ENCODE measurements at places on chromosomes 5 and 9. TPM values are rescaled to one million over a fixed set of nuclear protein-coding genes. Genes with fewer than 3 reads are reported as not detected.
A peak's percentile ranks its signal among the peaks of the same experiment; 100 is the strongest.

GRCh38 chr9:35771943-35772342 lies 17.9 kb upstream of the MSMP start:
- no peak for DNase-seq

DNA sequence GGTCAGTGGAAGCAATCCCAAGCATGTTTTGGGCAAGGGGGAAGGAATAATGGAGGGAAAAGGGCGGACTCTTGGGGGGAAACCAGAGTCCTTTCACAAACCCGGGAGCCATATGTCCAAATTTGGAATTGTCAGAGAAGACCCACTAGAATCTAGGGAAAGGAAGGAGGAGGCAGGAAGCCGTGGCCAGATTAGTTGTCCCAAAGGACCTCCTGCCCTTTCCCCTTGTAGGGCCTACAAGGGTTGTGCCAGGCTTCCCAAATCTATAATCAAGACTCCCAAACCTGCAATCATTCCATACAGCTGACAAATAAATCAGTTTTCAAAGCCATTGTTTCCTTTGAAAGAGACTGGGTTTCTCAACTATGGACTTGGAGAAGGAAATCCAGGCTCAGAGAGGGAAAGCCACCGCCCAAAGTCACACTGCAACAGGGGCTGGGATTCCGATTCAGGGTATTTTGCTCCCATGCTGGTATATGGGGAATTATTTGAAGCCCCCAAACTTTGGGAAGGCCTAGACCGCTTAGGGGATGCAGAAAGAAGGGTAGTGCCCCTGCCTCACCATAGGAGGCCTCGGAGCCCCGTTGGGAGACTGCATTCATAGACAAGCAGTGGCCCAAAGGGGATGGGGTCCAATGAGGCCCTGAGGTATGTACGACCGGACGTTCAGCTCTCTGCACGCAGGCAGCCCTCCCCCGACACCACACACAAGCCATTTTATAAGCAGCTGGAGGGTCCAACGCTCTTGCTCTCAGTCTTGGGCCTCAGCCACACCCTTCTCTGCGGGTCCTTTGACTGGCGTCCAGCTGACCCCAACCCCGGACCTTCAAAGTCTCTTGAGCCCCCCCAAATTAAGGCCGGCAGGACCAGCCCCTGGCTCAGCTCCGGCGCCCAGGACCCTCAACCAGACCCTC lies 815 bp downstream of the ANXA6 start:
- peak; percentile 23 for DNase-seq

DNA sequence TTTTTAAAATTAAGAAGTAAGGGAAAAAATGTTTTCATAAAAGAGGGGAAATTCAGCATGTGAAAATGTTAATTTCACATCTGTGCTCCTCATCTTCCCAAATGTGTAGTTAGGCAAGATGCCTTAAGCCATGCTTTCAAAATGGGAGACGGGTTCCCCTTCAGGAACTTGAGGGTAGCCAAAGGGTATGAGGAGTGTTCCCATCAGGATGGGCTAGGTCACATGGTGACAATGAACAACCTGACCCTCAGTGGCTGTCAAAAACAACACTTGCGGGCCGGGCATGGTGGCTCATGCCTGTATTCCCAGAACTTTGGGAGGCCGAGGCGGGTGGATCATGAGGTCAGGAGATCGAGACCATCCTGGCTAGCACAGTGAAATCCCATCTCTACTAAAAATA lies 178.0 kb downstream of the ACTL7B start:
- no peak for DNase-seq

GRCh38 chr5:2492476-2492875 lies 259.0 kb downstream of the IRX2 start:
- DNase-seq = no peak

DNA sequence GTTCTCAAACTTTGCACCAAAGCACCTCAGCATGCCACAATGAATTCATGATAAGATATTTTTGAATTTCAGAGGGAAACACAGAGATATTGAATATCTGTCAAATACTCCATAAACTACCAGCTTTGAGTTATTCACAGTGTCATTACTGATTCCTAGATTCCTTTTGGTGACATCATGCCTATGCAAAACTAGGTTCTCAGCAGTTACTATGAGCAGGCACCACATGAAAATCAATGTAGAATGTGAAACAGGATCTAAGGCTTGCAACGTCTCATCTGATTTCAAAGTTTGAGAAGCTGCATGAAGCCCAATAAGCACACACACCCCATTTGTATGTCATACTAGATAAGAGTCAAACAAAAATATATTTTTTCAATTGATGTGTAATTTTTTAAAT lies 426.5 kb downstream of the NR2F1-AS1 start:
- DNase-seq = no peak

- DNase-seq = no peak
These were observed 120.5 kb downstream of the TUSC1 start for GRCh38 chr9:25557645-25558300.

DNA sequence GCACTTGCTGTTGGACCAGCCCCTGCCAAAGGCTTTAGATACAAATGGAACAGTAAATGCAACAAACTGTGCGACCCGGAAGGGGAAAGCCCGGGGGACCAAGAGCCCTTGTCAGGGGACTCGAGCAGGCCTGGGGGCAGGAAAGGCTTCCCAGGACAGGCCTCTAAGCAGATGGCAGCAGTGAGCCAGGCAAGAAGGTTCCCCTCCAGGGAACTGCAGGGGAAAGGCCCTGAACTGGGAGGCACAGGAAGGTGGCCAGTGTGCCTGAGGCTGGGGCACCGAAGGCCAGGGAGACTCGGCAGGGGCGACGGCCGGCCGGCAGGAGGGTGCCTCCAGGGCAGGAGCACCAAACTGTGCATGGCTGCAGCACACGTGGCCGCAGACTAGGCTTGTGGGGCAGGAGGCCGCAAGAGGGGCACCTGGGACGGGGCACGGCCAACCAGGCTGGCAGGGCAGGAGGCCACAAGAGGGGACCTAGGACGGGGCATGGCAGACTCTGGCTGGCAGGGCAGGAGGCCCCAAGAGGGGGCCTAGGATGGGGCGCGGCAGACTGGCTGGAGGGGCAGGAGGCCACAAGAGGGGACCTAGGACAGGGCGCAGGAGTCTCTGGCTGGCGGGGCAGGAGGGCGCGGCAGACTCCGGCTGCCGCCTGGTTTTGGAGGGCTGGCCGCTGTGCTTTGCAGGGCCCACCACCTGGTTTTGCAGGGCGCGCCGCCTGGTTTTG lies 10.0 kb downstream of the VAV2 start:
- no peak for DNase-seq

- DNase-seq = peak; percentile 86
These were observed 851 bp downstream of the NACC2 start for GRCh38 chr9:136093995-136094881.

DNA sequence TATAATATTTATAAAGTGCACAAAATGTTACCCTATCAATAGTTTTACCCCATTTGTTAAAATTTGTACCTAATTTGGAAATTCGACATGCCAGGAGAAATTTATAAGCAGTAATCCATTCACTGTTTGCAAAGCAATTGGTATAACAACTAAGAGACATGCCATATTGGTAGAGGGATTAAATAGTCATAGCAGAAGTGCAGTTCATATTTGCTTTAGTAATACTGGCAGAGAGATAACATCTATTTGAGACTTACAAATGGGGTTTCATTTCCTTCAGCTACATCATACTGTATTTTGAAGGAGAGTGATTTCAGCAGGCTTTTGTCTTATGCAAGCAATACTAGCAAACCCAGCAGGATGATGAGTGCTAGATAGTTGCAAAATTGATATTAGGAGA lies 610.4 kb upstream of the CDH10 start:
- DNase-seq = no peak

DNA sequence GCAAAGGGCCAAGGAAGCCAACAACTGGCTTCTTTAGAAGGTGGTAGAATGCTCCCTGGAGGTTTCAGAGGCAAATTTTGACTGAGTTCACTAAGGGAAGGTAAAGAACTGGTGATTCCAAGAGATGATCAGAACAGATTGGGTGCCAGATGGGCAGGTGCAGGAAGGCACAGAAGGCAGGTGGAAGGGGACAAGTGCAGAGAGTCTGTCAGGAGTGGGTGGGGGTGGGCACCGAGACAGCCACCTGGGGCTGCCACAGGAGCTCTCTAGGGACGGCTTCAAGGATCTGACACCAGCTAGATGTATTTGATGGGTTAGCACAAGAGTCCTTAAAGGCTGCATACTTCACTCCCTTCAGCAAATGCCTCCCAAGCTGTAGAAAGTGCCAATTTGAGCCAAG lies 207.3 kb downstream of the PTTG1 start:
- DNase-seq = no peak

- no peak for DNase-seq
These were observed 8.4 kb downstream of the GFI1B start for GRCh38 chr9:132986640-132987620.

GRCh38 chr5:42665857-42666256 lies 90.8 kb upstream of the CCDC152 start:
- no peak for DNase-seq

GRCh38 chr5:17022296-17022695 lies 86.2 kb upstream of the MYO10 start:
- DNase-seq = no peak

DNA sequence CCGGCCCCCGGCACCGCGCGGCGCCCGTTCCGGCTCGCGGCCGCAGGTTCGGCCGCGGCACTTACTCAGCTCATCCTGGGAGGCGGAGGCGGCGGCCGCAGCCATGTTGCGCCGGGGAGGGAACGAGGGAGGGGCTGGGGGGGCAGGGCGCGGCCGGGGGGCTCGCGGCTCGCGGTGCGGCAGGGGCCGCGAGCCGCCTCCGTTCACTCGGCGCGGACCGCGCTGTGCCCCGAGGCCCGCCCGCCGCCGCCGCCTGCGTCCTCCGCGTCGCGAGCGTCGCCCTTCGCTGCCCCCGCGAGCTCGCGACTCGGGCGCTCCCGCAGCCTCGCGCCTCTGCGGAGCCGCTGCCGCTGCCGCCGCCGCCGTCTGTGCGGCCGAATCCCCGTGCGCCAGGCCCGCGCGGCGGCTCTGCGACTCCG lies 735 bp downstream of the ECPAS start:
- DNase-seq = peak; percentile 77

GRCh38 chr5:4547547-4547946 lies 592.6 kb upstream of the ADAMTS16 start:
- DNase-seq = no peak

- DNase-seq = no peak
These were observed 208.1 kb downstream of the GNA14 start for GRCh38 chr9:77440057-77440456.

- no peak for DNase-seq
These were observed 599.3 kb upstream of the KLF4 start for GRCh38 chr9:108088916-108089315.

DNA sequence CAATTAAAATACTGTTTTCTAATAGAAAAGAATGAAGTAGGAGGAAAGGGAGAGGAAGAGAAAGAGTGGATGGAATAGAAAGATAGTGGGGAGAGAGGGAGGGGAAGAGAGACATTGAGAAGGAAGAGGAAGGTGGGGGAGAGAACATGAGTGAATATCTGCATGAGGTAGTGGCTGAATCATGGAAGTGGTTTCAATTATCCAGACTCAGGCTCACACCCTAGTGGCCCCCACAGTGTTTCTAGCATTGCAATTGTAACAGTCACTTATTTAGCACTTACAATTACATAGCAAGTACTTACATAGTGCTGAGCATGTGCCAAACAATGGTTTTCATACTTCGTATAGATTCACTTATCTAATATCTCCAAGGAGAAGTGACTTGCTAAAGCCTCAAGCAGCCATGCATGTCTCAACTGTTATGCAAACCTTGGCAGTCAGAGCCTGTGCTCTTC lies 72.7 kb downstream of the CAST start:
- DNase-seq = no peak

DNA sequence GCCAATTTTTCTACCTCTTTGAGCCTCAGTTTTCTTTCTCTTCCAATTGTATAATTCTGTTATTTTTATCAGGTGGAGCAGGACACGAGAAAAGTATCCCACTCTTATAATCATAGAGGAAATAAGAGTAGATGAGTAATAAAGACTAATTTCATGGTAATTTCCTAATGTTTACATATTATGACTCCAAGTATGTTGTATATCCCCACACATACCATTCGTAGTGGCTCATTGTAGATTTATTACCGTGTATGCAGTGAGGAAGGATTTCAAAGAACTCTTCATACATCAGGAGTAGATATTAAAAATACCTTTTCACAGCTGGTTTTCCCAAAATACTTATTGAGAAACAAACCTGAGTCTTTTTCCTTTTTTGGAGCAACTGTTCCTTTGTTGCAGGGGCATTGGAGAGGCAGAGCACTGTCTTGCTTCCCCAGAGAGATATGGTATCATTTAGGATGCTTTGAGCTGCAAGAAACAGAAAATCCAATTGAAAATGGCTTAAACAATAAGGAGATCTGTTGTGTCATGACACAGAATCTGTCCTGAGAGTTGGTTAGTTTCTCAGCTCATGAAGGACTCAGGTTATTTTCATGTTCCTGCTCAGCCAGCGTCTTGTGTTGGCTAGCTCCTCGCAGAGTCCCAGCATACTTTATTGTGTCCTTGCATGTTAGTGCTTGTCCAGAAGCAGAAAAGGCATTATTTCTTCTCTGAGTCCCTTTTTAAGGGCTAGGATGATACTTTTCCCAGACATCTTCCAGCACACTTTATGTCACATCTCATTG lies 291.2 kb downstream of the ARHGAP26 start:
- no peak for DNase-seq

DNA sequence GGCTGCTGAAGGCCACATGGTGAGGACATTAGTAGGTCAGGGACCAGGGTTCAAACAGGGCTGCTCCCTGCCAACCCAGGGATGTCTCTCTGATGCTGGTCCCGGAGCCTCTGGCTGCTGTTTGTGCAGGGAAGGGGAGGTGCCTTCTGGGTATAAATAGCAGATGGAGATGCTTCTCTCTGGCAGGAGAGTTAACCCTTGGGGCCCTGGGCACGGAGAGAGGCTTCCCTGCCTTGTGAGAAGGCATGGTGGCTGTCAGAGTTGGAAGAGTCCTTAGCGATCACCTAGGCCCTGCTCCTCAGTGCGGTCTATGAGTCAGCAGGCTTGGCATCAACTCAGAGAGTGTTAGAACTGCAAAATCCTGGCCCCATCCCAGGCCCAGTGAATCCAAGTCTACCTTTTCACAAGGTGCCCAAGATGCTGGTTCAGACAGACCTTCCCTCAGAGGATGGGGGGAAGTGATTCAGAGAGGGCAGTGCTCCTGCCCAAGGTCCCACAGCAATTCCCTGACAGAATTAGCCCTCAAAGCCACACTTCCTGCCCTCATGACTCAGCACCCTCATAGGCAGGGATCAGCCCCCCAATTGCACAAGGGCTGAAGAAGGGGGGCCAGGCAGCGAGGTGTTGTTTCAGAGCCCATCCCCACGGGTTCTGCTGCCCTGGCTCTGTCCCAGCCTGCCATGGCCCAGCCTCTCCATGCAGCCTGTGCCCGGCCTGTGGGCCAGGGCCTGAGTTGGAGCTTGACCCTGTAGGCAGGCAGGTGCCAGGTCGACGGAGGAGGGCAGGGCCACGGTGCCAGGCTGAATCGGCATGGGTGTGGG lies 25.6 kb downstream of the CAMK2A start:
- DNase-seq = no peak

The FSD1L gene
- 9.9 TPM for total RNA-seq

The SNX24 gene
- total RNA-seq = 11.7 TPM

The CER1 gene
- not detected for total RNA-seq

The GABRA6 gene
- not detected for total RNA-seq

The ASS1 gene
- total RNA-seq = 60.5 TPM

The ALDOB gene
- total RNA-seq = 1.8 TPM

The PRRX2 gene
- total RNA-seq = 1.5 TPM

The CDH6 gene
- 1.5 TPM for total RNA-seq

The IGFBPL1 gene
- total RNA-seq = not detected

The PAX5 gene
- not detected for total RNA-seq

The CBY3 gene
- not detected for total RNA-seq

Measured in heart left ventricle (tissue), 16 donors.